SK-MEL-5 (cell line): ENCODE measurements at places on chromosomes 2 and 18. TPM values are rescaled to one million over a fixed set of nuclear protein-coding genes. Genes with fewer than 3 reads are reported as not detected.

The SMIM21 gene
- total RNA-seq: not detected in 2 replicates

GRCh38 chr2:140696449-140696848, 1434.4 kb downstream of the LRP1B start:
- no peak for DNase-seq

GRCh38 chr18:23573626-23574431, 12.5 kb downstream of the NPC1 start:
- DNase-seq: peak; percentile 67

GRCh38 chr18:76454418-76454817, 40.6 kb downstream of the ZNF516 start:
- DNase-seq: no peak

DNA sequence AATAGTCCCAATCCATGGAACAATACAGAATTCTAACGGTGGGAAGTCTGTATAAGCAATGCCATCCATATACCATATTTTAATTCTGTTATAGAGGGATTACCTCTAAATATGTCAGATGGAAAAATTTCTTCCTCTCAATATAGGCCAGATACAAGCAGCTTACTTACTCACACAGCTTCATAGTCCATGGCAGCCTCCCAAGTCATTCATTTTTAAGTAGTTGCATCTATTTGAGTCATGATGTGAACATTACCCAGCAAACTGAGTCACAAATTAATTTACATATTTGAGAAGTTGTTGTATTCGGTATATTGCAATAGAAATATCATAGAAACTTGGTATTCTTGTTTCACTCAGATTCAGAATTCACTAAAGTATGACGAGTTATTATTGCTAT, 20.3 kb downstream of the TBR1 start:
- DNase-seq: no peak

GRCh38 chr2:174615871-174616436, 18.4 kb upstream of the WIPF1 start:
- DNase-seq: no peak

GRCh38 chr2:129378186-129378585, 601.3 kb upstream of the RAB6C start:
- DNase-seq: no peak
